ENCODE measurements at places on chromosomes 3 and 15.

GRCh38 chr15:36185845-36186244 is 393.6 kb upstream of the CDIN1 start:
- no peak for DNase-seq

DNA sequence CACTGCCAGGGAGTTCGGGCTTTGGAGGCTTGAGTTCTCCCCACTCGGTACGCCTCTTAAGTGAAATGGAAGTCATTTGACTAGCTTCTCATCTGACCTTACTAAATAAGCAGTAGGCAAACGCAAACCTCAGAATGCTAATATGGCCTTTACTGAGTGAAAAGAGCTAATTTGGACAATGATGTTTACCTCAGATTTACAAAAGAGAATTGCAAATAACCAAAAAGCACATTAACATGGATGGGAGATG is 1.6 kb upstream of the RNU6-1 start:
- DNase-seq = no peak

DNA sequence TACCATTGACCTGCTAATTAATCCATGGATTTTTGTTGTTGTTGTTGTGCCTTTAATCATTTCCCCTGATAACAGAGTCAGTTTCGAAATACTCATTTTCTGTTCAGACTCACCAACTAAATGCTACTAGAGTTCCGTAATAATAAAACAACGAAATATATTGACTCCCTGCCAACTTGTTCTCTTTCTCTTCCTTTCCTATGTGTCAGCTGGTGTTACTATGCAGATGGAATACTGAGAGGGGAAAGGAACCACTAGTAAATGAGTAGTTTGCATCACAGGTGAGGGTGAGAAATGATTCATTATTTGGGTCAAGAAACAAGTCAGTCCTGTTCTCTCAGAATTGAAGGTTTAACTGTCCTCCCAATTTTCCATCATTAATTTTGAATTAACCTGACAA is 1027.3 kb downstream of the TUSC7 start:
- DNase-seq = no peak

- DNase-seq = no peak
These were observed 2.2 kb upstream of the SLC12A8 start for GRCh38 chr3:125214738-125215137.

GRCh38 chr3:141798448-141798845 is 35.2 kb downstream of the GRK7 start:
- peak; percentile 11 for DNase-seq

- no peak for DNase-seq
These were observed 99.9 kb downstream of the ANO10 start for GRCh38 chr3:43521941-43522340.

DNA sequence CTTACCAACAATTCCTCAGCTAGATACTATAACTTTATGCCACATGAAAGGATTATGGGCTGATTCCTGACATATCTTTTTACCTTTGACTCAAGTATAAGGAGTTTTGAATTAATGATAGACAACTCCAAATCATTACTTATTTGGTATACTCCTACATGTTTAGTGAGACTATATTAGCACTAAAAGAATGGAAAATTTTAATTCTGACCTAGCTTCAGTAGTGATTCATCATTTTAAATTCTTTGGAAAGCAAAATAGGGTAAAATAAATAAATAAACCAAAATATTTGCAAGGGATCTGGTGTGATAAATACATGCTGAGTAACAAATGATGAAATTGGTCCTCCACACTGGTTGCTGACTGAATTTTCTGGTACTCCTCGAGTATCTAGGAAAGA is 42.3 kb upstream of the VGLL3 start:
- DNase-seq = no peak

GRCh38 chr15:85762039-85762755 is 32.5 kb downstream of the KLHL25 start:
- DNase-seq = no peak

- peak; percentile 13 for DNase-seq
These were observed 1.3 kb upstream of the ETV5 start for GRCh38 chr3:186109897-186110803.

DNA sequence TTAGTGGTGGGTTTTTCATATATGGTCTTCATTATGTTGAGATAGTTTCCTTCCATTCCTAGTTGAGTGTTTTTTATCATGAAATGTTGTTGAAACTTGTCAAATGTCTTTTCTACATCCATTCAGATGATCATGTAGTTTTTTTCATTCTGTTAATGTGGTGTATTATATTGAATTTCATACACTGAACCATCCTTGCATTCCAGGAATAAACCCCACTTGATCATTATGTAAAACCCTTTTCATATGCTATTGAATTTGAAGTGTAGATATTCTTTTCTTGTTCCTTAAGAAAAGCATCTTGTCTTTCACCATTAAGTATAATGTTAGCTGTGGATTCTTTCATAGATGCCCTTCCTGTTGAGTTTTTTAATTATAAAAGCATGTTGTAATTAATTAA is 42.9 kb downstream of the PIAS1 start:
- DNase-seq = no peak

- DNase-seq = peak; percentile 62
These were observed 161.3 kb downstream of the AKAP13 start for GRCh38 chr15:85541744-85542143.

DNA sequence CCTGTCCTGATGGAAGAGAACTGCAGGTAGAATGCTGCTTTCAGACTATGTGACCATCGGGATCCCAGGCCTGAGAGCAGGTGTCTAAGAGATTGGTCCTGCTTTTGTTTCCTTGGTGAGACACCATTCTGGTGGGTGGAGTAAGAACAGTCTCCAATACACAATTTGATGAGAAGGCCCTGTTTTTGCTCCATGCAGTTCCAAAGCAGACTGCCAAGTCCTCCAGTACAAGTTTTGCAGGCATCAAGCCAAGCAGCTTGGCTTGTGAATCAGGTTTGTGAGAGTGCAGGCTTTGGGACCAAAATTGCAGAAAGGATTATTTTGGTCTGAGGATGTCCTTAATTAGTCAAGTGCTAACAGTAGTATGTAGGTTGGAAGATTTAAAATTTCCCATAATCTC is 381.6 kb downstream of the FOXP1 start:
- DNase-seq = no peak

- DNase-seq = no peak
These were observed 159.8 kb downstream of the RBMS3 start for GRCh38 chr3:29440413-29441305.

DNA sequence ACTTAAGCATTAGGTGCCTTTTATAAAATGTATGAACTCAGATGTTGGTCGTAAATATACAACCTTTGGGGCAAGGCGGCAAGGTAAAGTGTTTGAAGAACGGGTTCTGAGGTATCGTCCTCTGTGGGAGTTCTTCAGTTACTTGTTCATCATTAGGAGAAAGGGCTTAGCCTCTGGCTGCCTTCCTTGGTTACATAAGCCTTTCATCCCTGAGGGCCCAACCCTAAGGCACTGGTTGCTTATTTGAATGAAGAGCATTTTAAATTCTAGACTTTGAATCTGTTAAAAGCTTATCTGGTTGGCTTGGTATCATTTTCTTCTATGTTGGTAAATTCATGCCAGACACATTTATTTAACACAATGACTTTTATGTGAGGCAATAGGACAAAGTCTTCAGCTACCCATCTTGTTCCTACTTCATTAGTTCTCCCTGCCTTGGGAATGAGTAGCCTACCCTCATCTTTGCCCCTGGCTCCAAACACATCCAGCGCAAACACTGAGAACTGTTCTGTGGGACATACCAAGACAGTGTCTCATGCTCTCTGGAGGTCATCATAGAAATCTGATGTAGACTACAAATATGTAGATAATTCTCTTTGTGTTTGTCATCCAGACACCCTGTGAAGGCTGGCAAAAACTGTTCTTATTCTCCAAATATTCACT is 12.4 kb upstream of the CCDC80 start:
- no peak for DNase-seq

DNA sequence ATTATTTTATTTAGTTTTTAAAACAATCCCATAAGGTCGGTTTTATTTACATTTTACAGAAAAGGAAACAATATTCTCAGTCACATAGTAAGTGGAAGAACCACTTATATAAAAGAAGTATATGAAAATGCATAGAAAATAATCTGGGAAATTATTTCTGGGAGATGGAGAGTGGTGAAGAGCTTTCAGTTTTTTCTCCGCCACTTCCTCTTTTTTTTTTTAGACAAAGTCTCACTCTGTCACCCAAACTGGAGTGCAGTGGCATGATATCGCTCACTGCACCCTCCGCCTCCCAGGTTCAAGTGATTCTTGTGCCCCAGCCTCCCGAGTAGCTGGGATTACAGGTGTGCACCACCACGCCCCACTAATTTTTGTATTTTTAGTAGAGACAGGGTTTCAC is 21.2 kb downstream of the RAD51 start:
- DNase-seq = no peak

- DNase-seq = no peak
These were observed 24.1 kb downstream of the DUT start for GRCh38 chr15:48355377-48355776.

GRCh38 chr3:30578479-30578878 is 27.9 kb upstream of the TGFBR2 start:
- no peak for DNase-seq

All from activated CD4-positive, alpha-beta memory T cell treated with anti-CD3 and anti-CD28 coated beads for 36 hours (primary cell).